Activated CD4-positive, alpha-beta T cell treated with anti-CD3 and anti-CD28 coated beads for 1 hour (primary cell): ENCODE measurements at places on chromosomes 4 and X.

- DNase-seq = no peak
Observed at GRCh38 chr4:83724485-83725335, 188.8 kb downstream of the GPAT3 start.

GRCh38 chr4:34851411-34851810 lies 1392.9 kb downstream of the ARAP2 start:
- DNase-seq = no peak

DNA sequence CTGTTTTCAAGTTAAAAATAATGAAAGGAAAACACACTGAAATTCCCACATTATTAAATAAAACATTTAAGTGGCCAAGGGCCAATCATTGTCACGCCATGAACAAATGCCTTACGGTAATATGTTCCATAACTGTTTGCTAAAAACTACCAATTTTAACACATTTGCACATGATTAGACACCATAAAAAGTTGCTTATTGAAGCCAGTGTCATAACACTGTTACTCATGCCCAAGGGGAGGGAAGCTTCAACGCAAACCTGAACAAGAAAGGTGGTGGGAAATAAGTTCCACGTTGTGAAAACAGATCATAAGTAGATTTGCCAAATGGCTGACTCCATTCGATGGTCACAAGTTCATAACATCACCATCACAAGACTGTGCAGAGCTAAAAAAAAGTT lies 739.3 kb upstream of the FAM241A start:
- DNase-seq = no peak

DNA sequence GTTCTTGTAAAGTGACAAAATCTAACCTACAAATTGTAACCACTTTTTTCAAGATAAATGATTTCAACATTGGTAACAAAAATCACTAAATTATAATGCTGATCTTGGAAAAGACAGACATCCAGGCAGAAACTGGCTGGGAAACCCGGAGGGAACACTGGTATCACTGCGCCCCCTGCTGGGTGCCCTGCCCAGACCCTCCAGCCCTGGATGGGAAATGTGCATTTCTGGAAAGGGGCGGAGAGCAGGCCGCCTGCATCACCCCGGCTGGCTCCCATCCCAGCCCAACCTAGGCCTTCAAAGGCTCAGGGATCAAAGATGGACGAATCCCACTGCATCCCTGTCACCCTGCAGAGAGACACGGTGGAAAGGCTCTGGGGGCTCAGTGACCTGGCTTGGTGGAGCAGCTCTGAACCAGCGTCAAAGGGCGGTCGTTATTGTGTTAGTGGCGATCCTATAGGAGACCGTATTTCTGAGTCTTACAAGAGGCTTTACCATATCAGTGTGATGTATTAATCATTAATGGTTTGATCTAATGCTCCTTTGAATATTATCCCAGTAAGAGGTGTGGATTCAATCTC lies 37.3 kb downstream of the ACOX3 start:
- peak; percentile 16 for DNase-seq

GRCh38 chrX:155997436-155997835 lies at the start of gene IL9R:
Gene IL9R, plus strand, starts transcription at chrX:155997696. Its CDS starts 64 bp downstream, at chrX:155997760.
- DNase-seq = no peak

DNA sequence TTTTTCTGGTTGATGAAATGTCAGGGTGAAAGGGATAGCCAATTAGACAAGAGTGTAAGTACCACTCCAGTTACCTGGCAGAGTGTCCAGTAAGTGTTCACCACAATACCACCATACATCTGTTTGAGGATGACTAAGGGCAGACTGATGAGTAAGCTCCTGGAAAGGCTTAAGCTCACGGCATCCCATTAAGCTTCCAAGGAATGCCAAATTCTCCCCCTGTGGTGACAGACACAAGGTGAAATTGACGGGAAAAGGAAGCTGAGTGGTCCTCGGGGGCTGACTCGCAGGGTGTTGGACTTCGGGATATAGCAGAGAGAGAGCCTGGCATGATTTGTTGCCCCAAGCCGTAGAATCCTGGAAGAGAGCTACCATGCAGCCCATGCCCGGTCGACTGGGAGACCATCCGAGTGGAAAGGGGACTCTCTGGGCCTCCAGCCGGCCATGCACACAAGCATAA lies 7.6 kb upstream of the BST1 start:
- no peak for DNase-seq

GRCh38 chr4:173651651-173652282 lies 121.7 kb upstream of the HAND2 start:
- DNase-seq = no peak

- no peak for DNase-seq
Observed at GRCh38 chrX:139077281-139078250, 366.0 kb upstream of the FGF13 start.

- DNase-seq = no peak
Observed at GRCh38 chr4:149845743-149846142, 30.1 kb upstream of the IQCM start.

- no peak for DNase-seq
Observed at GRCh38 chrX:111395149-111395548, 16.8 kb downstream of the DCX start.

- no peak for DNase-seq
Observed at GRCh38 chrX:15474028-15474427, 19.1 kb downstream of the PIR start.

GRCh38 chr4:64889906-64890610 lies 480.8 kb upstream of the TECRL start:
- no peak for DNase-seq

DNA sequence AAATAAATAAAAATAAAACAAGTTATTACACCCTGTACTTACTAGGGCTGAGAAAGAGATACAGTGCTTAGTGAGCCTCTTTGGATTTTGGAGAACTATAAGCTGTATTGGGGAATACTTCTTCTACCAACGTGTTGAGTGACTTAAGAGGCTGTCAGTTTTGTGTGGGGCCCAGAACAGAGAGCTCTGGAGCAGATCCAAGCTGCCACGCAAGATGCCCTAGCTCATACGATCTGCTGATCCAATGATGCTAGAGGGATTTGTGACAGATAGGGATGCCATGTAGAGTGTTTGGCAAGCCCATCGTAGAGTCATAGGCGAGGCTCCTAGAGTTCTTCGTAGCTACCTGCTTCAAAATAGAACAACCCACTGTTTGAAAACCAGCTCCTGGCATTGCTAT lies 60.3 kb upstream of the KLF3 start:
- DNase-seq = no peak

DNA sequence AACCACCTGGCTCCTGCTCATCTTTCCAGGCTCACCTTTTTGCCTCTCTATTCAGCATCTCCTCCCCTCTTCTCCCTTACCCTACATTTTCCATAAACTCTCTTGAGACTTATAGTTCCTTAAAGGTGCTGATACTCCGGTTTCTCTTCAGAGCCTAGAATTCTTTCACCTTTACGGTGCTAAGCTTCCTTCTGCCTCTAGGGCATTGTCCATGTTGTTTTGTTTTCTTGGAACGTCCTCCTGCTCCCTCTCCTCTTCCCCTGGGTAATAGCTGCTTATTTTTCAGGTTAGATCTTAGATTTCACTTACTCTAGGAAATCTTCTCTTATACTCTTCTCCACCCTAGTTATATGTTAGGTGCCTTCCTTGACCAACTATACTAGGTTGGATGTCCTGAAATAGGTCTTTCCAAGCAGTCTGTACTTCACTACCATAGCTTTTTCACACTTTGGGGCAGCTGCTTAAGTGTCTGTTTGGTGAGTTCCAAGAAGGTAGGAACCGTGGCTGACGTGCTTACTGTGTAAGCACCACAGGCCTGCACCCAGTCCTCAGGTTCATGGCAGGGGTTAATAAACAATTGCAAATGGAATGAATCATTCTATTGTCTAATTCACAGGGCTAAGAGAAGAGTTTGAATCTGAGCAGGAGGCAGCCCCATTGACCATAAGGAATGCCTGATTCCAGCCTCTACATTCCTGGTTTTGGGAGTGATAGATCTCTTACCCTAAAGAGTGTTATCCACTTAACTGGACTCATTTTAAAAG lies 227.5 kb downstream of the MGST2 start:
- no peak for DNase-seq

- DNase-seq = no peak
Observed at GRCh38 chr4:37051111-37051510, 193.4 kb upstream of the NWD2 start.

DNA sequence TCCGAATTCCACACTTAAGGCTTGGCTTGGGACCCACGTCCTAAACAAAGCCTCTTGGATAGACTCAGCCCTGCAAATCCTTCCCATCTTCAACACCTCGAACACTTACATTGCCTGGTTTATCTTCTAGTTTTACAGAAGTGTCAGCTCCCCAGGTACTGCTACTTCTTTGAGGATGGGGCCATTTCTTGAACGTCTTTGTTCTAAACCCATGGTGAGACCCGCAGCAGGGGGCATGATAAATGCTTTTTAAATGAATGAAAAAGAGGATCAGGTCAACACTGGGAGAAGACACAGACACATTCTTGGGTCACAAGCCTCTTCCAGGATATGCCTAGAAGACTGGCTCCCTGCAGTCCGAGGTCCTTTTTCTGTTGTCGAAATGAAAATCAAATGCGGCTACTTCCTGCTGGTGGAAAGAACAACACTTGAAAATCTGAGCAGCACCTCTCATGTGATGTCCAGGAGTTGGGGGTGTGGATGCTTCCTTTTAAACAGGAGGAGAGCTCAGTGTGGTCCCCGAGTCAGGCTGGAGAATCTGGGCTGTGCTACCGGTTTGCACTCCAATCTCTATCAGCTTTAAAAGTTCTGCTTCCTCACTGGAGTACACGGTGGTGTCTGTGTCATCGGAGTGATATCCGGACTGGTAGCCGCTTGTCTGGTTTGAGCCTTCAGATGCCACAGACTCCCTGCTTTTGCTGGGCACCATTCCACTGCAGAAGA lies 45.8 kb downstream of the KDR start:
- no peak for DNase-seq

- peak; percentile 59 for DNase-seq
Observed at GRCh38 chr4:4334798-4335520, 44.9 kb downstream of the ZBTB49 start.

GRCh38 chr4:58074382-58074781 lies 964.2 kb upstream of the IGFBP7 start:
- no peak for DNase-seq

DNA sequence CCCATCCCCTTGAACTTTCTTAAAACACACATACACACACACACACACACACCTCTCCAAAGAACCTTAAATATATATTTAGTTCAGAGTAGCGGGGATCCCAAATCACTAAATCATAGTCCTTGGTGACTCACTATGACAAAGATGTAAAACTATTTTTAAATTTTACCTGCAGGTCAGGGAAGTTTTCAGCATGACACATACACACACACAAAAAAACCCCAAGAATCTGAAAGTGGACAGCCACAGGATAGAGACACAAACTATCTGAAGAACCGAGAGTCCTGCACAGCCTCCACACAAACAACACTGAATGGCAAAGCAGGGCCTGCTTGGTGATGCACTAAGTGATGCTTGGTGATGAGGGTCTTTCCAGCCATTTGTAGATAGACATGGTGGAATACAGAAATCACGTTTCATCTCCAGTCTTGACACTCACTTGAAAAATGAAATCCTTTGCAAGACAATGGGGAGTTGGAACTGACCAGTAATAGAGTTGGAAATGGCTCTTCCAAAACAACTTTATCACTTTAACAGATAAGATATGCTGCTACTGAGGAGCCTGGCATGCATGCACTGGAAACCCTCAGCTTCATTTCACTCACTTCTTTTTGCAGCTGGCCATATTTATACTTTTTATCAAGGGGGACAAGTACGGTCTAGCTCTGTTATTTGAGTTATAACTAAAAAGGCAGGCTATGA lies 307.3 kb downstream of the RAPGEF2 start:
- DNase-seq = no peak

DNA sequence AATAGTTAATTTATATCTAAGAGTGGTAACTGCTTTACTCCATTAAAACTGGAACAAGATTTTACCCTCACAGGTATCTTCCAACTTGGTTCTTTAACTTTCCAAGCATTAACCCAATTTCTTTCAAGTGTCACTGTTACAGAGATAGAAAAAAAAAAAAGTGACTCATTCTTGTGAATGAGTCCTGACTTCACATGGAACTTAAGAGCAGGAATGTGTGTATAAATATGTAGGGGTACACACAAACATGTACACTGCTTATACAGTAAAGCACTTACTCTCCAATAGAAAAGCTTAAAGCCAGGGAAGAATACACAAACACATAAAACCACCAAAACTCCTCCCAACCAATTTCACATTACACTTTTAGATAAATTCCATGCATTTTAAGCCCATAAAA lies 38.8 kb downstream of the TAPT1 start:
- no peak for DNase-seq
